ENCODE measurements at places on chromosomes 16 and 17.

DNA sequence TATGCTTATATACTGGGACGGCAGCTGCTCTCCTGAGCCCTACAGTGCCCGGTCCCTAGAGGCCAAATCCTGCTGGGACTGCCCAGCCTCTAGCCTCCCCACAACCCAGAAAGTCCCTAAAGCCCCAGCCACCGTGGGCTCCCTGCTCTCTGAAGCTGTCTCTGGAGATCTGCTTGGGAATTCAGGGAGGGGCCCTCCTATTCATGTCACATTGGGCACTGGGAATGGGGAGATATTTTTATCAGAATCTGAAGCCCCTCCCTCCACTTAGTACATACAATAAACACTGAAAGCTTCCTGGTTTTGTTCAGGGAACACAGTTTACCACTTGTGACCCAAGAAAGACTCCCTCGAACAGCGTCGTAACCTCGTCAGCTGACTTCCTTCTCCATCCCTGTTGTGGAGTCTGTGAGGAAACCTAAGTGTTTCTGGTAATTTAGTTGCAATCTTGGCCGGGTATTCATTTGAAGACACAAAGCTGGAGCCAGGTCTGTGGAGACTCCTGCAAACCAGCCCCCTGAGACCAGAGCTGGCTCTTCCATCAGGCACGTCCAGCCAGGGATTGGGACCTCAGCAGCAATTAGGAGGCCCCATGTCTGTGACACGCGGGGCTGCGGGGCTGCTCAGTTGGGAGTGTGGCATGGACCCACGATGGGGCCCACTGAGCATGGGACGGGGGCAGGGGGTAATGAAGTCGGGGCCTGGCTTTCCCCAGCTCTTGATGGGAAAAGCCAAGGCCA, 38.5 kb downstream of the PGS1 start:
- no peak for DNase-seq

DNA sequence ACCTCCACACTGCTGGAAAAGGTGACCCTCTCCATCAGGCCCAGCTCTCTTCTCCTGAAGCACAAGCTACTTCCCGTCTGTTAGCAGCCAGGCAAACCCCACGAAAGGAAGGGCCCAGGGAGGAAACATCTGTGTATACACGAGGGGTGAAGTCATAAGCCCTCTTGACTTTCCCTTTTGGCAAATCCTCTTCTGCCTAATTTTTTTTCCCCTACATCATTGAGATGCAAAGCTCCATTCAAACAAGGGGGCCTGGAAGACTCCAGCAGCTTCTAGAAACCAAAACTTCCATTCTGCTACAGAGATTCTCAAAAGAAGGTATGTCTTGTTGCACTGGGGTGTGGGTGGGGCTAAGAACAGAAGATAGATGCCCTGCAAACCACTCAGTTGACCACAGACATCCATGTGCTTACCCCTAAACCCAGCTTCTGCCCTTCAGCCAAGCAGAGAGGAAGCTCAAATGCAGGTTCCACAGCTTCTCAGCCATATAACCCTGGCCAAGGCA, 145.6 kb upstream of the RCVRN start:
- no peak for DNase-seq

- DNase-seq = no peak
These were observed 3.3 kb downstream of the MEAK7 start for GRCh38 chr16:84501077-84501735.

DNA sequence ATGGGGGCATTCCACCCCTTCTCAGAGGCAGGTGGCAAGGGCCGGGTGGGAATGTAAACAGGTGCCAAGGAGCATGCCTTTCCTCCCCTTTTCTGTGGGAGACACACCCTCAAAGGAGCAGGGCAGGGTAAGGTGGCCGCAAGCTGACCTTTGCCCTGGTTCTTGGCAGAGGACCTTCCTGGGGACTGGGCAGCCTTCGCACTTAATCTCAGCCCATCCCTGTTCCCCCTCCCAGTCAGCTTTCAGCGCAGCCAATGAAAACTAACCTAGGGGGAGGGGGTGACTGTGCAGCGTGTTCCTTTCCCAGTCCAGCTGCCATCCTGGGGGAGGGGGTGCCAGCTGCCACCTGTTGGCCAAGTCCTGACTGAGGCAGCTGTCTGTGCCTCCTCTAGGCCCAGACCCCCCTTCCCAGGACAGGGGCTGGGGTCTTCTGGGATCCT, 2.8 kb downstream of the TRAF4 start:
- no peak for DNase-seq

DNA sequence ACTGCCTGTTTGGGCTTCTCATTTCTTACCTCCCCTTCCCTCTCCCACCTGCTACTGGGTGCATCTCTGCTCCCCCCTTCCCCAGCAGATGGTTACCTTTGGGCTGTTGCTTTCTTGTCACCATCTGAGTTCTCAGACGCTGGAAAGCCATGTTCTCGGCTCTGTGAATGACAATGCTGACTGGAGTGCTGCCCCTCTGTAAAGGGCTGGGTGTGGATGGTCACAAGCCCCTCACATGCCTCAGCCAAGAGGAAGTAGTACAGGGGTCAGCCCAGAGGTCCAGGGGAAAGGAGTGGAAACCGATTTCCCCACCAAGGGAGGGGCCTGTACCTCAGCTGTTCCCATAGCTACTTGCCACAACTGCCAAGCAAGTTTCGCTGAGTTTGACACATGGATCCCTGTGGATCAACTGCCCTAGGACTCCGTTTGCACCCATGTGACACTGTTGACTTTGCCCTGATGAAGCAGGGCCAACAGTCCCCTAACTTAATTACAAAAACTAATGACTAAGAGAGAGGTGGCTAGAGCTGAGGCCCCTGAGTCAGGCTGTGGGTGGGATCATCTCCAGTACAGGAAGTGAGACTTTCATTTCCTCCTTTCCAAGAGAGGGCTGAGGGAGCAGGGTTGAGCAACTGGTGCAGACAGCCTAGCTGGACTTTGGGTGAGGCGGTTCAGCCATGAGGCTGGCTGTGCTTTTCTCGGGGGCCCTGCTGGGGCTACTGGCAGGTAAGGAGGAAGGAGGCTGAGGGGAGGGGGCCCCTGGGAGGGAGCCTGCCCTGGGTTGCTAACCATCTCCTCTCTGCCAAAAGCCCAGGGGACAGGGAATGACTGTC, at the start of gene CD68:
Gene CD68, plus strand, starts transcription at position 638 of the 833 bp plus-strand sequence. Its CDS starts 40 bp downstream, at position 678.
- DNase-seq = peak; percentile 82

DNA sequence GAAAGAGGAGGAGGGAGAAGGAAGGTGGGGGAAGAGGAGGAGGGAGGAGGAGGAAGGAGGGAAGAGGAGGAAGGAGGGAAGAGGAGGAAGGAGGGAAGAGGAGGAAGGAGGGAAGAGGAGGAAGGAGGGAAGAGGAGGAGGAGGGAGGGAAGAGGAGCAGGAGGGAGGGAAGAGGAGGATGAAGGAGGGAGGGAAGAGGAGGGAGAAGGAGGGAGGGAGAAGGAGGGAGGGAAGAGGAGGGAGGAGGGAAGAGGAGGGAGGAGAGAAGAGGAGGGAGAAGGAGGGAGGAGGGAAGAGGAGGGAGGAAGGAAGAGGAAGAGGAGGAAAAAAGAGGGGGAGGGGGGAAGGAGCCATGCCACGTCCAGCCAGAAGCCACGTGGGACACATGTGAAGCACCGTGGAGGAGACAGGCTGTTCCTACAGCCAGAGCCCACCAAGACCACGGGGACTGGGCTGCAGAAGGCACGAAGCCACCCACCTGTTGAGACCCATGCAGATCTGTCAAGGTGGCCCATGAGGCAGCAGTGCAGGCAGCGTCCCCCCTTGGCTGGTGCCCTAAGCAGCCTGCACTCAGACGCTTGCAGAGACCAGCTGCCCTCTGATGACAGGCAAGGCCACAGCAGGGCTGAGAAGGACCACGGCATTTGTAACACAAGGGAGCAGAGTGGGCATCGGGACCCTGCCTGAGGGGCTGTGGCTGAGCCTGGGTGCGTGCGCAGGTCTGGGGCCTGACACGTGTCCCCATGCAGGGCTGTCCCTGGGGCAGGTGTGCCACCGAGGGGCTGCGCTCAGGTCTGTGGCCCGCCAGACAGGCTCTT, 10.3 kb downstream of the NDUFAF8 start:
- DNase-seq = no peak

DNA sequence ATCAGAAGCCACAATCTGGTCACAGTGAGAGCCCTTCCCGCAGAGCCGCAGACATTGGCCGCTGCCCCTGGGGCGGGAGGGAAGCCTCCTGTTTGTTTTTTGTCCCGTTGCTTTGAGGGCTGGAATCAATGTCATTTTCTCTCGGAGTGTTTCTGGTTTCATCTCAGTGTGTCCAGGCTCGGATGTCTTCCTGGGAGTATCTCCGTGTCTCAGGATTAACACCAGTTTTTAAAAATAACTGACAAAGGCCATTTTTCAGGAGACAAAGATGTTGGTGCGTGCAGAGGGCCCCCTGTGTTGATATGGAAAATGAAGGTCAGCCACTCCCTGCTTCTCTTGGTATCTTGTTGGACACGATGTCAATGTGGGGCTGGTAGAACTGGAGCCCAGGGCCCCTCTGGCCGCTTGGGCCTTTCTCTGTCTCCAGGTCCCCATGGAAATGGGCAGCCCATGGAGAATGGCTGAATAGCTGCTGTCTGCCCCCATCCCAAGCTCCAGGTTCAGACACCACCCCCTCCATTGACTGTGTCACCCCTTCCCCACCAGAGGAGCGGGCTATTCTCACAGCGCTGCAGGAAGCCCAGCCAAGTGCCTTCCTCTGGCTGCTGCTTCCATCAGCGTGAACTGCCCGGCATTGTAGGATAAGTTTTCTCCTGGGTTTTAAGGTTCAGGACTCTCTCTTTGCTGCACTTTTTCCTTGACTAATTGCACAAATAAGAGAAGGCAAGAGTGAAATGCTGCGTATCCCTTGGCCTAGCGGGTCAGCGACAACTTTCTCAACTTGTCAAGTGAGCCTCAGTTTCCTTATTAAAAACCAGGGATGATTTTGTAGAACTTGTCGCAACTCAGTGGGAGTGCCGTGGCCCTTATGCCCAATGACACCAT, 72.2 kb upstream of the METTL9 start:
- no peak for DNase-seq

Measured in activated T-cell treated with anti-CD3 and anti-CD28 coated beads, Interleukin-2, amount 50 U/mL, for 24 hours (primary cell).